ENCODE measurements at places on chromosomes 4 and X.

GRCh38 chr4:143405075-143405730 is 68.5 kb downstream of the GAB1 start:
- no peak for DNase-seq

GRCh38 chrX:77505227-77505626 is 58.0 kb downstream of the FGF16 start:
- DNase-seq, result no peak

- DNase-seq, result no peak
Measured at GRCh38 chr4:24674279-24674678, 89.9 kb upstream of the DHX15 start.

- DNase-seq, result no peak
Measured at GRCh38 chr4:73663576-73663975, 43.3 kb upstream of the RASSF6 start.

GRCh38 chr4:25865586-25865985 is 2.8 kb upstream of the SEL1L3 start:
- DNase-seq, result no peak

- no peak for DNase-seq
Measured at GRCh38 chrX:154784149-154784995, 20.9 kb downstream of the MPP1 start.

GRCh38 chr4:159150396-159150795 is 47.5 kb downstream of the RAPGEF2 start:
- no peak for DNase-seq

DNA sequence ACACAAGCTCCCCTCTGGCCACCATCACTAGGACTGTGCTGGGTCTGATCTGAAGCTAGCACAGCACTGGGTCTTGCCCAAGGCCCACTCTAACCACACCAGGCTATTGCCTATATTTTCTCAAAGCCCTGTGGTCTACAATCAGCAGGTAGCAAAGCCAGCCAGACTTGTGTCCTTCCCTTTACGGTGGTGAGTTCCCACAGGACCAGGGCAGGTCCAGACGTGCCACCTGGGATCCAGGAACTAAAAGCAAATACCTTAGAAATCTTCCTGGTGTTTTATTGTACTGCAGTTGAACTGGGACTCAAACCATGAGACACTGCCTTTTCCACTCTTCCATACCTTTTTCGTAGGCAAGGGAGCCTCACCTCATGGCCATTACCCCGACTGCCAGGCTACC is 9.0 kb upstream of the MAGEC2 start:
- no peak for DNase-seq

DNA sequence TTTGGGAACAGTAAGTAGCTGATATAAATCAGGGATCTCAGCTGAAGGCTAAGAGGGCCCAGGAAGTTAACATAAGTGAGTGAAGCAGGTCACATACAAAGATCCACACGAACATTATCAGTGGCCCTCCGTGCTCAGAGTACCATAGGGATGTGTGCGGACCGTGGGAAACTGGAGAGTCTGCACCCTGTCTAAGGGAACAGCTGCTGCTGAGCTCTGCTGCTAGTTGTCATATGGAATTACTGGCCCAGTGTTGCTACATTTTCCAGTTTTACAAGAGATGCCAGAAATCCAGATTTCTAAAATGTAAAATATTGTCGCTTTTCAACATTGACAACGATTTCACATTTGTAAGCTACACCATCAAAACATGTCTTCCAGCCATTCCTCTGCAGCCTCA is 90.5 kb downstream of the RTL5 start:
- no peak for DNase-seq
